CD14-positive monocyte (primary cell): ENCODE measurements at places on chromosomes 1 and 21.

GRCh38 chr1:95278173-95279006 lies 44.4 kb downstream of the RWDD3 start:
- DNase-seq = no peak

- DNase-seq = no peak
Measured at GRCh38 chr1:23344987-23345472, 946 bp upstream of the HNRNPR start.

- DNase-seq = no peak
Measured at GRCh38 chr21:37615962-37616361, 249.4 kb downstream of the DYRK1A start.

DNA sequence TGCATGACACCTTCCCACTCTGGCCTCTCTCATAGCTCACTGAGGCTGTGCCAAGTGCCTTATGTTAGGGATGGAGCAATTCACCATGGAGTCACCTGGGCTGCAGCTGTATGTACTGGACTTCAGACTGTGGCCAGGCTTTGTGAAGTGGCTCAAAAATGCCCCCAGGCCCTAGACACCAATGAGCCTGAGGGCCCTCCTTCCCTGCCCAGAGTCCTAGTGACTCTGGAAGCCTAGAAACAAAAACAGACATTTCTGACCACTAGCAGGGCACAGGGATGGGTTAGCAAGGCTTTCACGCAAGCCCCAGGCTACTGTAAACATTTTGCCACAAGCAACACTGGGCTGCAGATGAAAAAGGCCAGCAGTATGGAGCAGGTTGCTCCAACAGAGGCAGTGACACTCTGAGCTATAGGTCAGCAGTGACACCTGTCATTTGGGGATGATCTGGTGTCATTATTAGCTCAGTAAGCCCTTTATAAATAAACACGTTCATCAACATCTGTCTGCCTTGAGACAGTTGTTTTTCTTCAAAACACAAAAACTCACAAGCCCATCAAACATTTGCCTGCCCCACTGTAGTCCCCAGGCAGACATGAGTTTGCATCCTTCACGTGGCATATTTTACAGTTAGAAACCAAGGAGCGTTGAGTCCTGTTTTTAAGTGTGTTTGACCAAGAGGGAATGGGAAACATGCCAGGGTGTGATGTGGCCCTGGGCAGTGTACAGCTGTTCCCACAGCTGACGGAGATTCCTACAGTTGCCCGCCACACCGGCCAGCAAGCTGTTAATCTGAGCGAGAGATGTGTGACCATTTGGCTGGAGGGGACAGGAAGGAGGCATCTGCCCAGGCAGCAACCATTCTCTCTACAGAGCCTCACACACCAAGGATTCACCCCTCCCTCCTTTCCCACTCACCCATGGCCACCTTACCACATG lies 66.8 kb downstream of the KCNN3 start:
- DNase-seq = no peak

DNA sequence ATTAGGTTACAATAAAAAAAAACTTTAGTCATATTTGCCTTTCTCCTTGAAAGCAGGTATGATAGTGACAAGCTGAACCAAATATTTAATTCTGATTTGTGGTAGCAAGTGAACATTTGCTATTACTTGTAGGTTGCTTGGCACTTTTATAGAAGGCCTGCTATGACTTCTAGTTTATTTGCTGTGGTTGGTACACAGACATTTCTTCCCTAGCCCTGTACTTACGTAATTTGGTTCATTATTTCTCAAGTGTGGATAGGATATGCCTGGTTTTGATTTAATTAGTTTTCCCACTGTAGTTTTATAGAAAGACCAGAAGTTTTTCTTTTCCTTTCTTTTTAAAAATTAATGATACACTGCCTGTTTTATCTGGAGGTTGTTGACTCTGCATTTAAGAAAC lies 55.9 kb downstream of the PPP2R5A start:
- no peak for DNase-seq

DNA sequence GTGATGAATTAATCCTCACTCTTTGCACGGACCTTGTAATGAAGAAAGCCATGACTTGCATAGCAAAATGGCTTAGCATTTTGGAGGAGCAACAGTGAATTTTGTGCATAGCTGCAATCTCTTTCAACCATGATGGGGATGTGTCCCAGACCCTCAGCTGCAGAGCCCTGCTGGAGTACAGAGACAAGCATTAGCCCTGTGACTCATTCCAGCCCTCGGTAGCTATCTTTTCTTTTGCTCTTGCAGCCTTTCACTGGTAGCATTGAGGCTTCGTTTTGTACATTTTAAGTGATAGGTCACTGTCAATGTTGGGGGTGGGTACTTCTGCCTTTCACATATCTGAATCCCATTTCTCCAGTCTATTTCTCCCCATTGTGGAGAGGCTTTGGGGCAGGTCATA lies 58.4 kb downstream of the SLC35F3 start:
- DNase-seq = no peak

DNA sequence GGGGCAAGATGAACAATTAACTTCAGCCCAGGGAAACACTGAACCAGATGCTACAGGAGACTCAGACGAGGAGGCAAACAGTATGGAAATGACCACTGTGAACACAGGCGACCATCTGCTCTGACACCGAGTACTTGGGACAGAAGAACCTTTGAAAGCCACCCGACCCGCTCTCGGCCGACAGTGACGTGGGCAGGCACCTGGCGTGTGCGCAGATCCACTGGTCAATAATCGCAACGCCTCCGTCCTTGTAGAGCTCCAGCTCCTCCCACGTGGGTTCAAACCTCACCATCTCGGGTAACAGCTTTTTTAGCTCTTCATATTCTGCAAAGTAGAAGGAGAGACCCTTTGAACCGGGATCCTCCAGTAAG lies 20.3 kb downstream of the POFUT2 start:
- no peak for DNase-seq

DNA sequence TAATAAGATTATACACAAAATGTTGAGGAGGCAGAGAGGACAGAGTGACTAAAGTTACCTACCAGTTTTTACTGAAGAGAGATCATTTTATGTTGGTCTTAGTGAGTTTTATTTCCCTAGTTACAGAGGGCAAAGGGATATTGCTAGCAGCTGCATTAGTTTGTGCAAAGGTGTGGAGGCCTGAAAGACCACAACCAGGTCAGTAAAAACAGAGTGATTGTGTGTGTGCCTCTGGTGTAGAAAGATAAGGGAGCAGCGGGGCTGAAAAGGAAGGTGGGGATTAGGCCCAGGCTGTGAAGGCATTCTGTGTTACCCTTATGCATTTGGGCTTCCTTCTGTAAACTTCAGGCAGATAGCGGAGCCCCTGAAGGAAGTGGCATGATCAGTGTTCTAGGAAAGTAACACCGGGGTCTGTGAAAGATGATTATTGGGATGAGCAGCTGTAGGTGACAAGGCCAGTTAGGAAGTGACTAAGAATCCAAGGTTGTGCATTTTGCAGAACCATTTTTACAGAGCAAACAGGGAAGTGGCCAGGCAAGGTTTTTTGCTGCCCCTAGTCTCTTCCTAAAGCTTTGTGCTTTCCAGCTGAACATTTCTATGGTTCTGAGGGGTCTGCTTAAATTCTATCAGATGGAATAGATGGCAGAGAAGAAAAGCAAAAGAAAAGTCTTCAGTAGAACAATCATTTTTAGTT lies 3.7 kb downstream of the GADD45A start:
- peak; percentile 77 for DNase-seq

- DNase-seq = no peak
Measured at GRCh38 chr1:10389271-10389973, 9.4 kb upstream of the PGD start.

- no peak for DNase-seq
Measured at GRCh38 chr1:226665505-226666163, 73.4 kb downstream of the ITPKB start.

DNA sequence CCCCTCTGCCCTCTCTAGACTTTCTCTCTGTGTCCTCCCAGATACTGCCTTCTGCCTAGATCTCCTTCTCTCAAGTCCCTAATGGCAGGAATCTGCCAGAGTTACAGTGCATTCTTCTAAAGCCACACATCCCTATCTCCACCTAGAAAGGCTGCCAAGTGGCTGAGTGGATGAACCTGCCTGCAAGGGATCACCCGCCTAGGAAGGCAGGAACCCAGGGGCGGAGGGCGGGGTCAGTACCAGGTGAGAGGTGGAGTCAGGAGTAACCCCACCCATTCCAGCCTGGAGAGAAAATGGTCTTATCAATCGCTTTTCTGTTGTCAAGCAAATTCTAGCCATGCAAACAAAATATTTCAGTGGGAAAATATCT lies 60.8 kb downstream of the BCAR3 start:
- DNase-seq = no peak

DNA sequence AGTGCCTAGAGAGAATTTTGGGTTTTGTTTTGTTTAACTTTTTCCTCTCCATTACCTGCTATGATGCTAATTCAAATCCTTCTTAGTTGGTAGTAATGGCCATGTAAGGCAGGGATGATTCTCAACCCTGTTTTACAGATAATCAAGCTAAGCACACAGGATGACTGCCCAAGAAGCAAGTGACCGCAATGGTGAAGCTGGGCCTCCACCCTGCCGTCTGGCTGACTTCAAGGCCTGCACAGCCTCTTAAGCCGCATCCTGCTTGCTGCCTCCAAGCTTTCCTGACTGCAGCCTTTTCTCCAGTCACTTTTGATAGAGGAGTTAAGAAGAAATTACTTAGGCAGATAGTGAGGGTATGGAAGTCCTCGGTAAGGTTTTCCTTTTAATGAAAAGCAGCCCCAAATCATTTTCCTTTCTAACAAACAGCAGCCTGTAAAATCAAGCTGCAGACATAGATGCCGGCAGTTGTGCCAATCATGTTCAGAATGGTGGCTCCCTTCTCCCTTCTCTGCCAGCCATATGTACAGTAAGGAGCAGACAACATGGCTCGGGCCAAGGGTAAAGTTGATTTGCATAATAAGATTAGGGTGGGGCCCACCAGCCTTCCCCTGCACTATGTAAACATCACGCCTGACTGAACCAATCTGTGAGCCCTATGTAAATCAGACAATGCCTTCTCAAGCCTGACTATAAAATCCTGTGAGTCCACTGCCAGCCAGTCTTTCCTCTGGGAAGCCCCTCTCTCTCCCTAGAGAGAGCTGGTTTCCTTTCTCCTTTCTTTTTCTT lies 8.8 kb upstream of the CTBS start:
- DNase-seq = no peak

GRCh38 chr1:55117941-55118340 lies 78.6 kb downstream of the PCSK9 start:
- DNase-seq = no peak

- no peak for DNase-seq
Measured at GRCh38 chr1:48182439-48182838, 40.1 kb upstream of the SLC5A9 start.

GRCh38 chr1:23727362-23727811 lies 15.9 kb upstream of the ELOA start:
- DNase-seq = peak; percentile 61

- no peak for DNase-seq
Measured at GRCh38 chr1:56034222-56034621, 545.1 kb downstream of the PLPP3 start.

DNA sequence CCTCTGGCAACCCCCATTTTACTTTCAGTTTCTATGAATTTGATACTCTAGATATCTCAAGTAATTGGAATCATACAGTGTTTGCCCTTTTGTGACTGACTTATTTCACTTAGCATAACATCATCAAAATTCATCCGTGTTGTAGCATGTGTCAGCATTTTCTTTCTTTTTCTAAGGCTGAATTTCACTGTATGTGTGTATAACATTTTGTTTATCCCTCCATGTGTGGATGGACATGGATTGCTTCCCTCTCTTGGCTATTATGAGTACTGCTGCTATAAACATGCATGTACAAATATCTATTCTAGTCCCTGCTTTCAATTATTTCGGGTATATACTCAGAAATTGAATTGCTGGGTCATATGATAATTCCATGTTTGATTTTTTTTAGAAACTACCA lies 97.3 kb downstream of the MAP3K21 start:
- DNase-seq = no peak

GRCh38 chr1:158089925-158090637 lies 90.6 kb upstream of the CD1D start:
- no peak for DNase-seq

DNA sequence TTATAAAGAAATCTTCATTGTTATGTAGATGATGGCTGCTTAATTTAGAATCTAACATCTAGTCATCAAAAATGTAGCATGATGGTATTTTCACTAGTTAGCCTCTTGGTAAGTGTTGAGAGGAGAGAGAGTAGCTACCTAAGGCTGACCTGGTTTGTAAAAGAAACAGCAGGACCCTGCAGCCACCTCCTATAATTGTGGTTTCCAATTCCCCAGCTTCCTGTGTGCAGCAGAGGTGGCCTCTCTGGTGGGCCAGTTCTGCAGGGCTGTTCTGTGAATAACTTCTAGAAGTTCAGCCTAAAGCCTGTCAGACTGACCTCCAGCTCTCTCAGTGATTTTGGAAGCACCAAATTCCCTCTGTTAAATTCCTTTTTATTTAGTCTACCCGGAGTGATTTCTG lies 246.4 kb upstream of the LRRC7 start:
- no peak for DNase-seq

DNA sequence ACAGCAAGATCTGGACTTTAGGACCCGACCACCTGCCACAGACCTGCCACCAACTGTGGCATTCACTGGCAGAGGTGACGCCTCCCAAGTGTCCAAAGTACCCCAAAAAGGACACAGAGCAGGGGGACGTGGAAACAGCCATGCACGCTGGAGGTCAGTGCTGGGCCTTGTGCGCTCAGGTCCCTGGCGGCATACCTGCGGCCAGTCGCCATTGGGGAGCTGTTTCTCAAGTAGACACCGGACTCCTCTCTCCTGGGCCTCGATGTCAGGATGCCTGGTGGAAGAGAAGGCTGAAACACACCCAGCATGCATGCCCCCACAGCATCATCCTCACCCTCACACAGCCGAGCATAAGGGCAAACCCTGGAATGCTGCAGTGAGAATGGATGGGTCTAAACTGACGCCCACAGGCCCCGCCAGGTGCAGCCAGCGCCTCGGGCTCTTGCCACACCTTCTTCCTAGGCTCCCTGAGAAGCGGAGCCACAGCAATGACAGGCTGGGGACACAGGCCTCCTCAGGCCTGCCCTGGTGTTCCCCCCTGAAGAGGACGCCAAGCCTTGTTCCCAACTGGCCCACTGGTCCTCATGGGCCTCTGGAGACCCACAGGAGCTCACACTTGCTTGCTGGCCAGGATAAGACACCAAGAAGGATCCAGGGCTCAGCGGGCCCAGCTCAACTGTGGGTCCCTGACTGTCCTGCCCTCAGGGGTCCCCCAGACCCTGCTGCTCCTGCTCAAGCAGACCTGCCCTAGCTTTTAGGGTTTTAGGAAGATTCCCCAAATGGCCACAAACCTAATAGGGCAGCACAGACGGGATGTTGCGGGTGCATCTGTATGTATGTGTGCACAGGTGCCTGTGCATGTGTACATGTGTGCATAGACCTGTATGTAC lies 7.7 kb upstream of the SPATC1L start:
- no peak for DNase-seq

DNA sequence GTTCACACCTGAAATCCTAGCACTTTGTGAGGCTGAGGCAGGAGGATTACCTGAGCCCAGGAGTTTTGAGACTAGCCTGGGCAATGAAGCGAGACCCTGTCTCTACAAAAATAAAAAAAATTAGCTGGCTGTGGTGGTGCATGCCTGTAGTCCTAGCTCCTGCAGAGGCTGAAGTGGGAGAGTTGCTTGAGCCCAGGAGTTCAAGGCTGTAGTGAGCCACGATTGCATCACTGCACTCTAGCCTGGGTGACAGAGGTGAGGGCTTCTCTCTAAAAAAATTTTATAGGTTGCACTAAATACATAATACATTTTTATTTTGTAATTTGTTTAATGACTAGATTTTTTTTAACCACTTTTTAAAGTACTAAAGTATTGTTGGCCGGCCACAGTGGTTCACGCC lies 6.1 kb downstream of the PARK7 start:
- DNase-seq = no peak
